Activated T-cell treated with anti-CD3 and anti-CD28 coated beads, Interleukin-2, amount 50 U/mL, for 72 hours (primary cell): ENCODE measurements at places on chromosomes 1 and 21. TPM values are rescaled to one million over a fixed set of nuclear protein-coding genes. Genes with fewer than 3 reads are reported as not detected.
A peak's percentile ranks its signal among the peaks of the same experiment; 100 is the strongest.

- no peak for DNase-seq
Measured at GRCh38 chr1:153608742-153609584, 4.0 kb downstream of the S100A16 start.

DNA sequence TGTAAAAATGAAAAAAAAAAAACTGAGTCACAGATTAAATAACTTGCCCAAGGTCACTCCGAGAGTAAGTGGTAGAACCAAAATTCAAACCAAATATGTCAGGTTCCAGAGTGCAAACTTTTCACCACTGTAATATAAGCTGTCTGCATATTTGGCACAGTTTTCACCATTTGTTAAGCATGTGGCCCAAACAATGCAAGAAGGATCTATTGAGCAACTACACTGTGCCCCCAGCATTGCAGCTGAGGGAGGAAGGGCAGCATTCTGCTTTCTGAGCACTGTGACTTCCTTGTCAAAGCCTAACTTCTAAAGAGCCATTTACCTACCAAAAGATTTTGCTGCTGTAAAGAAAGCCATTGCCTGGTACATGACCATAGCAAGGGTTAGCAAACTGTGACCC, 133.4 kb downstream of the SYT2 start:
- no peak for DNase-seq

The CRNN gene
- not detected for total RNA-seq

DNA sequence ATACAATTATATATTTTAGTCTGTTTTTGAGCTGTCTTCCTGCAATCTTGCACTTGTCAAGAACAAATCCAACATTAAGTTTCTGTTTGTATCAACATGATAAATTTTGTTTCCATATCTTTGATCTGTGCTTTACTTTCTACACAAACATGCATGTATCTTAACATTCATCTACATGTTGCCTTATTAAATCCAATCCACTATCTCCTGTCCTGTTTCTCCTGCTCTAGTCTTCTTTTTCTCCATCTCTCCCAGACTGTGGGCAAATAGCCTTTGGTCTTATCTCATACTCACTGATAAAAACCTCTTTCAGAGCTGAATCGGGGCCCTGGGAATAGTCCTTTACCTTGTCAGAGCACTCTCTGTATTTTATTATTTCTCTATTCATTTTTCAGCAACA, 101.3 kb downstream of the PLPPR4 start:
- DNase-seq, result no peak

DNA sequence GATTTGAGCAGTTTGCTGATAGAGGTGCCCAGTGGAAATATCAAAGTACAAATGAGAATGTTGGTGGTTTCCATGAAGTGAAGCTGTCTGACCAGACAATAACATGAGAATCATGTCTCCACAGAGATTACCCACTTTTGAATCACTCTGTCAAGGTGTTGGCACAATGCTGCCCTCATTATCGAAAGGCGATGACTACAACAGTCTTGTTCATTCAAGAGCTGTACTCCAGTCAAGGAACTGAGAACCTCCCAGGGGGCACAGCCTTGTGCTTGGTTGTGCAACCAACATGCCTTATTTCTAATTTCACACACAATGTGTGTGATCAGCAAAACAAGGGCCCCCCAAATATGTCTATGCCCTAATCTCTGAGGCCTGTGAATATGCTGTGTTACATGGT, 35.7 kb downstream of the ETS2 start:
- DNase-seq, result no peak

The GNAT2 gene
- 0.17 TPM for total RNA-seq

- DNase-seq, result no peak
Measured at GRCh38 chr1:200437556-200438203, 27.8 kb upstream of the ZNF281 start.

DNA sequence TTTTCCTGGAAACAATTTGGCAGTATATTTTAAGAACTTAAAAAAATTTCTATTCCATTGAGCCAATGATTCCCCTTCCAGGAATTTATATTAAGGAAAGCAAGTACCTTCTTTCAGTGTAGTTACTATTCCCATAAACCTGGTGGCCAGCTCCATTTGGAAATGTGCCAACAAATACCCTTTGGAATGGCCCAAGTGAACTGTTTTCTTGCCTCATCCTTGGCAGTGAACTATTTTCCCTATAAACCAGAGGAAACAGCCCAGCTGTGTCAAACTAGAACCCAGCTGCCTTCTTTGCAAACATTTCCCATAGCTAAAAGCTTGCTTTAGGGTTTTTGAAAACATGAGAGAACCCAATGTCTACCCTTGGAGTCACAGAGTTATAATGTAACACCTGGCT, 496.9 kb downstream of the NEGR1 start:
- no peak for DNase-seq

The KCNJ6 gene
- total RNA-seq, result not detected

DNA sequence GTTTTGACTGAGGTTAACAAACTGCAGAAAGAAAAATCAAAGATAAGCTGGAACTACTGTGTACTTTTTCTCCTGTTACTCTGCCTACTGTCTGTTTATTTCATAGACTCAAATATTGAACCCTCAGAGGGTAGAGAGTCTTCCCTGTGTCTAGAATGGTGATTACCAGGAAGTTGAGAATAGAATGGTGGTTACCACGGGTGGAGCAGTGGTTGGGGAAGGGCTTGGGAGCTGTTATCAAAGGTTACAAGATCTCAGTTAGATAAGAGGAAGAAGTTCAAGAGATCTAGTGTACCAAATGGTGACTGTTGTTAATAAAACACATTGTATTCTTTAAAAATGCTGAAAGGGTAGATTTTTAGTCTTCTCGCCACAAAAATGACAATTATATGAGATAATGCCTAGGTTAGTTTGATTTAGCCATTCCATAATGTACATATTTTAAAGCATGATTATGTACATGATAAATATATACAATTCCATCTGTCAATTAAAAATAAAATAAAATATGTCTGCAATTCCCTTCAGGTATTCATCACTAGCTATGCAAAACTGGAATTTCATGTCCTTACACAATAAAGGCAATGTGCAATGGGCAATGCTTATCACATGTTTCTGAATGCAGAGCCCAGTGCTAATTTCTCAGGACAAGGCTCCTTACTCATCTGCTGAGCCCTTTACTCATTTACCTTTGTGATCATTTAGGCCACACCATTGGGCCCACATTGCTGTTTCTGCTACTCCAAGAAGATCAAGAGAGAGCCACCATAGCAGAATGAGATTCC, 474.3 kb upstream of the CAMK1G start:
- DNase-seq, result no peak

The FNDC5 gene
- total RNA-seq, result not detected

GRCh38 chr21:36626791-36627190, 72.1 kb upstream of the SIM2 start:
- no peak for DNase-seq

The TMPRSS15 gene
- total RNA-seq, result not detected

The PRELP gene
- total RNA-seq, result not detected

The NENF gene
- 36.9 TPM for total RNA-seq

GRCh38 chr1:198677871-198678270, 39.0 kb downstream of the PTPRC start:
- DNase-seq, result no peak

GRCh38 chr21:14690886-14691285, 144.8 kb upstream of the SAMSN1 start:
- DNase-seq, result no peak

DNA sequence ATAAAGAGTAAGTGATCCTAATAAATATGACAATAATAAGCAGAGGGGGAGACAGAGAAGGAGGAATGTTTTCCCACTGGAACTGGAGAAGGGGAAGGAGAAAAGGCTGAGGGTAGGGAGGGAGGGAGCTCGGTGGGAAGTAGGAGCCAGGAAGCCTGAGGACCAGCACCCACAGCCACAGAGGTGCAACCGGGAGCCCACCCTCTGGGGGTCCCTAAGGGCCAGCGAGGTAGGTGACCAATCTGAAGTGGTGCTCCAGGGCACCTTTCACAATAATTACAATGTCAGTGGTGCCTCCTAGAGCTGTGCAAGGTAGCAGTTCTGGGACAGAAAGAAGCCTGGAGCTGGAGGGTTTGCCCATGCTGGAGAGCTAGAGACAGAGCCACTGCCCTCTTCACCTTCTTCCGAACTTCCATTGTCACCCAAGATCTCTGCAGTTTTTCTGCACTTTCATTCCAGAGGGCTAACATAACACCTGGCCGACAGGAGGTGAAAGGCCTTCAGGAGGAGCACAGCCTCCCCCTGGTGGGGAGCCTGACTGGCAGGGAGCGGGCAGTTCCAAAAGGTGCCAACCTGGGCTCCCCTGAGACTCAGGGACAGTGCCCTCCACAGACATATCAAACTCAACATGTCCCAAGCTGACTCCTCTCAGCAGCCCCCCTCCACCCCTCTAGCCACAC, 4.1 kb upstream of the AHCYL1 start:
- DNase-seq, result peak; percentile 34

GRCh38 chr1:86150553-86151055, 6.0 kb downstream of the COL24A1 start:
- DNase-seq, result no peak

- DNase-seq, result no peak
Measured at GRCh38 chr1:115400426-115400825, 62.4 kb upstream of the NGF start.

The CD52 gene
- 213 TPM for total RNA-seq

DNA sequence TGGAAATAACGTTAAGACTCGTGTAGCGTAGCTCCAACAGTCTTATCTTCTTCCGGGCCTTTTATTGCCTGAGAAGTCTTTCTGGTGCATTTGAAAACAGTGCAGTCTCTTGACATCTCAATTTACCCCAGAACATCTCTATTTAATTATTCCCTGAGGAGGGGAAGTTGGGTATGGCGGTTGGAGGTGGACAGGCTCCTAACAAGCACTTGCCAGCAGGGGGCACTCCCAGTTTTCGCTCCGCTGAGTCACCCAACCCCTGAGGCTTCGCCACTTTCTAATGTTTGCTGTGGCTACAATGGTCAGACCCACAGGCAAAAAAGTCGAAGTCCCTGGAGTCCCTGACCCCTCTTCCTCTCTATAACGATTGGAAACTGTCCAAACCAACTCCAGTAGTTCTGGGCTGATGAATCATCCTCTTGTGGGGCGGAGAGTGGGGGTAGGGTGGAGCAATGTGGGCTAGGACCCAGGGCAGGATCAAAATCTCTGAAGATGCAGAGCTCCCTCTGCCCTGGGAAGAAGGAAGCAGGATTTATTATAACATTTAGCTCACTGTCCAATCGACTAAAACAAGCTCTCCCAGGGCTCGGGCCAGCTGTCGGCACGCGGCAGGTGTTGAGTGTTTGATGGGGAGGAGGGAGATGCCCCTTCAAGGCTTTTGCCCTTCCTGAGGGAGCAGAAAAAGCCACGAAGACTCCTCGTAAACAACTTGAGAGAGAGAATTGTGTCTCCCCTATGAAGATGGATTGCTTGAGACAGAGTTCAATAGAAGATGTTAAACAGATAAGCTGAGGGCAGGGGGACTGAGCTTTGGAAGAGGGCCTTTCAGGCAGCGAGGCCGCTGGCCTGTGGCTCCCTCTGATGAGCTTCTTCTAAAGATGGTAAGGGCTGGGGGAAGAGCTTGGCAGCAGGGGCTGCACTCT, 85.7 kb downstream of the BRINP2 start:
- no peak for DNase-seq

DNA sequence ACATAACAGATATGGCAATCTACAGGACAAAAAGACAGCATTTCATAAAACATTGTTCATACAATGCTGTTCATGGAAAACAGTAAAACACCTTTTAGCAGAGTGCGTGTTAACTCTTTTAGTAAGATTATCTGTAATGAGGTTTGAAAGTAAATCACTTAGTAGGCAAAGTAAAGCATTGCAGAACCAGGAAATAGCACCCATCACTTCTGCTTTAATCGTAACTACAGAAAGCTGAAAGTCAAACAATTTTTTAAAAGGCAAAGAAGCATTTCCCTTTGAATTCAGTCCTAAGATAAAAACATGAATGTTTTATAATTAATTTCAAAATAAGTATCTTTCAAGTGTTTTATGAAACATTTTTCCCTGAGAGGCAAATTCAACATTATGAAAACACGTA, 63.3 kb upstream of the RNF11 start:
- DNase-seq, result no peak

DNA sequence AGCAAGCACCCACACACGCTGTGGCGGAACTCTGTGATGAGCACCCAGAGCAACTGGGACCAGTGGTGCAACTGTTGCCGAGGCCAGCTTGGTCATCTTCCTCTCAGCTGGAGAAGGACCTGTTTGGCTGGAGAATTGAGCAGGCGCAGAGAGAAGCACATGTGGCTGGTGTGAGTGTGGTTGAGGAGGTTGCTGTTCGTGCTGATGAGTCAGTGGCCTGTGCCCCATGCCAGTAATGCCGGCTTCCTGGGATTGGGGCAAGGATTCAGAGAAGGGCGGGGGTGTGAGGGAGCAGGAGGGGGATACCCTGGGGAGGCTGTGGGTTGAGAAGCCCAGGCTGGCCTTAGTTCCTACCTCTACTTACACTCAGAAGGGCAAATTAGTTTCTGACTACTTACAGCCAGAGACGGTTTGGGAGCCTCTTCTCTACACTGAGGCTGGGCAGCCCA, 57.5 kb upstream of the EPS8L3 start:
- peak; percentile 52 for DNase-seq

- DNase-seq, result no peak
Measured at GRCh38 chr1:24754229-24754628, 9.0 kb downstream of the CLIC4 start.

- DNase-seq, result no peak
Measured at GRCh38 chr1:63662056-63662836, 69.0 kb downstream of the PGM1 start.

DNA sequence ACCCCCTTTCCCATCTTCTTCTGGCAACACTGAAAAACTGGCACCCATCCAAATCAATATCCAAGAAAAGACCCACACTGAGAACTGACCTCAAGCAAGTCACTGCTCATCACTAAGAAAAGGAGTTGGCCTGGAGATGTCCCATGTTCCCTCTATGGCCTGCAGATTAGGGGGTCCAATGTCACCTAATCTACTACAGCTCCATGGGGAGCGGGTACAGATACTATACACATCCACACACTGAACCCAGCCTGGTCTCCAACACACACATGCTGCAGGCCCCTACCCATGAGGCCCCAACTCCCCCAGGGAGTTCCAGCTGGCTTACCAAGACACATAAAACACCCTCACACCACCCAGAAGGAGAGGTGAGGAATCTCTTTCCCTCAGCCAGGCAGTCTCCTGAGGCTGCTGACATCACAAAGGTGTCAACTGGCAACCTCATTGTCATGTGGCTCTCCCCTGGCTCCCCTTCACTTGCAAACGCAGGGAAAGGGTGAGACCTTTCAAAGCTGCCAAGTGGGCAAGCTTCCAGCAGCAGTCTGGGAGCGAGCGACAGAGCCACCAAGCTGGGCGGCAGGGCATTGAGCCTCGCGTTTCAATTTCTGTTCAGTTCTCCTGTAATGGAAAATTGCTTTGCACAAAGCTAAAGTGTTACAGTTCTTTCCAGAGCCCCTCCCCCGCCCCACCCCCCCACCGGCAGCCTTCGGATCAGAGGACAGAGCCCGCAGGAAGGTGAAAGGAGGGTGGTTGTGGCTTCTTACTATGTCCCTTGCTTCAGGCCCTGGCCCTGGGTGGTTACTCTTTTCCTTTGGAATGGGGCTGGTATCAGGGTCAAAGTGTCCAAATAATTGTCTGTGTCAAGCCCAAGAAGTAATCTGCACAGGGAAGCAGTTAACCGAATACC, at the start of gene LRRC52:
Gene LRRC52, plus strand, starts transcription at position 469 of the 907 bp plus-strand sequence. Its CDS starts 297 bp downstream, at position 766.
- no peak for DNase-seq

- no peak for DNase-seq
Measured at GRCh38 chr1:100045206-100045605, 75.4 kb downstream of the SLC35A3 start.

GRCh38 chr1:7375329-7375728, 395.8 kb upstream of the VAMP3 start:
- DNase-seq, result no peak
